ENCODE measurements at places on chromosomes 3 and 15.

- no peak for DNase-seq
Measured at GRCh38 chr3:31541089-31541488, 8.4 kb downstream of the STT3B start.

- DNase-seq, result no peak
Measured at GRCh38 chr3:62723914-62724217, 151.3 kb downstream of the CADPS start.

DNA sequence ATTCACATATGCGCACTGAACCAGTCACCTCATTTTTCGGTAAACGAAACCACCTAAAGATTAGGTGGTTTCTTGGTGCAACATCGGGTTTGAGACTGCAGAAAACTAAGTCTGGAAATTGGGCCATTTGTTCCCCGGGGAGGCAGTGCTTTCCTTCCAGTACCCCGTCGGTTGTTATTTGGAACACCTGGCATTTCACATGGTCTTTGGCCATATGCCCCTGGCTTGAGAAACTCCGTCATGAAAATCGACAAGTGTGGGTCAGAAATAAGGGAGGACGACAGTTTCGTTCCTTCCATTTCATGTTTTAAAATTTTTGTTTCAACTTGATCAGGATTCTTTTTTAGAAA is 544 bp upstream of the GATM start:
- no peak for DNase-seq

- no peak for DNase-seq
Measured at GRCh38 chr3:140854961-140855360, 86.7 kb upstream of the SLC25A36 start.

GRCh38 chr15:93882141-93882540 is 349.2 kb upstream of the MCTP2 start:
- DNase-seq, result no peak

DNA sequence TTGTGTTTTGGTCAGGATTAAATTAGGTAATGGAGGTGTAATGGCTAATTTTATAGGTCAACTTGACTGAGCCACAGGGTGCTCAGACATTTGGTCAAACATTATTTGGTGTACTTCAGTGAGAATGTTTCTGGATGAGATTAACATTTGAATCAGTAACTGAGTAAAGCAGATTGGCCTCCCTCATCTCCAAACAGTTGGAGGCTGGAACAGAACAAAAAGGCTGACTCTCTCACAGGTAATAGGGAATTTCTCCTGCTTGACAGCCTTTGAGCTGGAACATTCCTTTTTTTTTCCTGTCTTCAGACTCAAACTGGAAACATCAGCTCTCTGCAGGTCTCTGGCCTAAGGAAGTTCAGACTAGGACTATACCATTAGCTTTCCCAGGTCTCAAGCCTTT is 280.7 kb downstream of the ZBTB20 start:
- no peak for DNase-seq

DNA sequence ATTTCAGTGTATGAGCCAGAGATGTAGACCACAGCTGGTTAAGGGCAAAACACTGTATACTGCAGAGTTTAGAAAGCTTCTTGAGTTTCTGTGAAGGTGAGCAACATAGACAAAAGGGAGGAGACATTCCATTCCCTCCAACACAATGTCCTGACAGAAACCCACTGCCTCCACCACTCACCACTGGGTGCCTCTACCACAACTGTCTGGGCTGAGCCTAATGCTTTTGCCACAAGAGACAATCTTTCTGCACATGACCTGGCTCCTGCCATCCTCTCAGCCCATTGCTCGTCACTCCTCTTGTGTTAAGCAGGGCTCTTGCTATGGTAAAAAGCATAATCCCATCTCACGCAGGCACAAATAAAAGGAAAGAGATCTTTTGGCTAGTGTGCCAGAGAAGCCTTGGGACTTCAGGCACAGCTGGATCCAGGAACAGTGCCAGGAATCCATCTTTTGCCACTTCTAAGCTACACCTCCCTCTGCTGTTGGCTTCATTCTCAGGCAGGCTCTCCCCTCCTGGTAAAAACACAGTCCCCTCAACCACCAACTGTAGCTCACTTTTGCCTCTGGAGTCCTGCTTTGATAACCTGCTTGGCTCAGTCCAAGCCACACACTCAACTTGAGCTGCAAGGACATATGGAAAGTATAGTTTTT is 140.6 kb upstream of the PRR20G start:
- no peak for DNase-seq

- DNase-seq, result no peak
Measured at GRCh38 chr3:171157286-171157685, 130.8 kb upstream of the SLC2A2 start.

- no peak for DNase-seq
Measured at GRCh38 chr3:103862415-103862814, 1427.6 kb downstream of the ZPLD1 start.
